T-helper 9 cell (primary cell): ENCODE measurements at places on chromosomes 7 and 10.
A peak's percentile ranks its signal among the peaks of the same experiment; 100 is the strongest.

DNA sequence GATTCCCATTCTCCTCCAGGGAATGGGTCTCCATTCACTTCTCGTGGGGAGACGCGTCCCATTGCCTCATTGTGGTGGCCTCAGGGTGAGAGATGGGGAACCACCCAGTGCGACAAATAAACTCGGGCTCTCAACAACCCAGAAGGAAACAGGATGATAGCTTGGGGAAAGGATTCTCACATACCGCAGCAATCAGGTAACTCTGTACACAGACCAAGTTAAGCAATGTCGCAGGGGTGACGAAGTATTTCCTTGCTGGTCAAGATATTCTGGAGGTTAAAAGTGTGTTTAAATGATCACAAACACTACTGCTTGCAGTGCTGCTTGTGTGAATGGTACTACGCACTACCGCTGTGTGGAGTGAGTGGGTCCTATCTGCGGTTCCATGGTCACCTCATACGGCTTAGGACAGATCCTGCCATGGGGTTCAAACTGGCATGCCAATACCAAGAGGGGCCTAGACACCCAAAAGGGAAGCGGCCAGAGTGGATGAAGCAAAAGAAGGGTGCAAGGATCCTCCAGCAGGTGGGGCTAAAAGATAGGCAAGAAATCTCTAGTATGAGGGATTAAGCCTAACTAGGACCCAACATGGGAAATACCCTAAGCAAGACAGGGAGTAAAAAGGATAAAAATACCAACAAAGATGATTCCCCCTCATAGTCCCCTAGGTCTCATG lies 143.8 kb upstream of the TMEM106B start:
- DNase-seq = peak; percentile 44

DNA sequence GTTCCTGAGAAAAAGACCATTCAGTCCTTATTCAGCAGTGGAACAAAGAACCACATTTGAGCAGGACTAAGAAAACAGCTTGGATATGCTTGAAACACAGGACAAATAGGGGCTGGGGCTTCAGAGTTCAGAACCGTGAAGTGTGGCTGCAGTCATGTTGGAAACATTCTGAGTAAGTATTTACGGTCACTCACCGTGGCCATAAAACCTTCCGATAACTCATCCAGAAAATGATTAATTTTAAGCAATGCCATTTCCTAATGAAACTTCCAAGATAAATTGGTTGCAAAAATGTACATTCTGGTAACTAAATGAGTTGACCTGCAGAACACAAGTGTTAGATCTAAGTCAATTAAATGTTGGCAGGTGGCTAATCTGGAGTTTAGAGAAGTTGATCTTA lies 279.2 kb downstream of the CXCL12 start:
- DNase-seq = no peak

DNA sequence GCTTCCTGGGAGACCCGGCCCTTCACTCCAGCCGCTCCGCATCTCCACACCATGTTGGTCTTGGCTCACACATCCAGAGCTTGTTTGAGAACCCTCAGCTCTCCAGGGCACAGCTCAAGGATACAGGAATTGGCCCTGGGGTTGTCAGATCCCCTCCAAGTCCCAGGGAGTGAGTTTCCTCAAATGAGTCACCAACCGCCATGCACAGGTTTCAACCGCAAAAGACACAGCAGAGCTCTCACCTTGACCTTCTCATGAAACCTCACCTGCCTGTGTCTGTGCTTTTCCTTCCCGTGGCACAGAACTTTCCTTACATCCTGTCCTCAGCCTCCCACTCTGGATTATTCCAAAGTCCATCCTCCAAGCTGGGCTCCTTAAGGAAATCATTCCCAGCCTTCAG lies 20.6 kb downstream of the AZGP1 start:
- DNase-seq = no peak

GRCh38 chr10:131810036-131810804 lies 90.6 kb upstream of the PPP2R2D start:
- DNase-seq = no peak

- DNase-seq = no peak
Measured at GRCh38 chr7:999149-999879, 16.3 kb downstream of the CYP2W1 start.

- DNase-seq = no peak
Measured at GRCh38 chr10:104342941-104343411, 4.7 kb upstream of the ITPRIP start.

DNA sequence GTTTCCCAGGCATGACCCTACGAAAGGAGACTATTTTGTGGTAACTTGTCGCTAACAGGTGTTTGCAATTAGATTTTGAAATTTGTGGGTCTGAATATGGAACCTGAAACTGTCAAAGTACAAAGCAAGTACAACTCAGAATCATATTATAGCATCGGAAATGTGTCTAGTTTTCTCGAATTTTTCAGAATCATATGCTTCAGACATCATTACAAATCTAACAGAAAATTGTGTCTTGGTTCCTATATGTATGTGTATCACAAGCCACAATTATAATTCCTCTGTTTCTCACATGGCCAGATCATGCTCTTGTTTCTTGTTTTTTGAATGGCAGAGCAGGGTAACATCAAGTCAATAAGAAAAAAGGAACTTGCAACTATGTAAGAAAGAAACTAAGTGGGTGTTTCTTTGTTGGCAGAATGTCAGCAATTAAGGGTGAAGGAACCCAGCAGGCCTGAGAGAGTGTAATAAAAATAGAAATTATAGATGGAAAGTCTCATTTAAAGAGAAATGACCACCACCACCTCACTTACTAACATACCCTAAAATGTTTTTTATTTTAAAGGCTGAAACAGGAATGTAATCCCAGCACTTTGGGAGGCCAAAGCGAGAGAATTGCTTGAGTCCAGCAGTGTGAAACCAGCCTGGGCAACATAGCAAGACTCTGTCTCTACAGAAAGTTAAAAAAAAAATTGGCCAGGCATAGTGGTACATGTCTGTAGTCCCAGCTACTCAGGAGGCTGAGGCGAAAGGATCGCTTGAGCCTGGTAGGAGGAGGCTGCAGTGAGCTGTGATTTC lies 51.3 kb downstream of the PRTFDC1 start:
- DNase-seq = no peak

- no peak for DNase-seq
Measured at GRCh38 chr7:139574618-139575337, 51.3 kb downstream of the CLEC2L start.

- DNase-seq = no peak
Measured at GRCh38 chr10:14623931-14624330, 150.8 kb downstream of the FAM107B start.

- DNase-seq = peak; percentile 74
Measured at GRCh38 chr7:149147072-149147751, at the start of gene ZNF398. Gene ZNF398, plus strand, starts transcription at chr7:149147453. Its CDS starts 290 bp downstream, at chr7:149147743.

DNA sequence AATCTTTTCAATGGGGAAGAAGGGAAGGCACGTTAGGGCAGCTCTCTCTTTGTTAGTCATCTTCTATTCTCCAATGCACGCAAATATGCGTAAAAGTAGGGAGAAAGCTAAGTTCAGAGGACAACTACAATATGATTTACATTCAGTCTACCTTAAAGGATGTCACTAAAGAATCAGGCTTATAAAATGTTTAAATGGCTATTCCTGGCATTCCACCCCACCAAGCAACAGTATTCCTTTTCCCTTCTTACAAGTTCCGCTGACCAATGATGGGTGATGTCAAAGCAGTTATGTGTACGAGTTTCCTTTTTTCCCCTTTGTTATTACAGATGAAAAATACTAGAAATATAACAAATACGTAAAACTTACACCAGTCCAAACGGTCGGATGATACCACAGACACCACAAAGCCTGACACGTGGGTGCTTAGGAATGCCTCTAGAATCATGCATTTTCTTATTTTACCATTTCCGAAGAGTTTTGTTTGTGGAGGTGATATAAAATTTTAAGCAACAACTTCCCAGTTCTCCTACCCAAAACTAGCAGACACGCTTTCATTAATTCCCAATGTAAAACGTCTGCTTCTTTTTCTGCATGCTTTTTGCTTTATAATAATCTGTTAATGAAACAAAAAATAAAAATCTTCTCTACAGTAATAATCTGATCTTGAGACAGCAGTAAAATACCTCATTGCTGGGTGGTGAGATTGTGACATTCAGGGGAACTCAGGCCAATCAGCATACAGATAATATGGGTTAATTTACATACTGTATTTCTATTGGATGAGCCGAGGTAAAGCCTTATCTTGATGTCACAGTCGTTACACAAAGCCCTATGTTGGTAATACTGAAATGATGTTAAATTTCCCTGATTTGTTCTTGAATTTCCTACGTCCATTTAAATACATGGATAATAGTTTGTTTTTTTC lies 708 bp upstream of the GPR85 start:
- DNase-seq = no peak

DNA sequence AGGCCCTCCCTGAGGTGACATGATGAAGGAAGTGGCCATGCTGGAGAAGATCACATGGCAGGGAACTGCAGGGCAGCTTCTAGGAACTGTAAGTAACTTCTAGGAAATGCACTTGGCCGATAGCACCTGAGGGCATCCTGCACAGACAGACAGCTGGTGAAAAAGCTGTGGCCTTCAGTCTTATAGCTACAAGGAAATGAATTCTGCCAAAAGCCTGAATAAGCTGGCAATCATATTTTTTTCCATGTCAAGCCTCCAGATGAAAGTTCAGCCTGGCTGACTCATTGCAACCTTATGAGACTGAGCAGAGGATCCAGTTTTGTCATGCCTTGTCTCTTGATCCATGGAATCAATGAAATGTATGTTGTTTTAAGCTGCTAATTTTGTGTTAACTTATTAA lies 91.1 kb upstream of the CACNA2D1 start:
- DNase-seq = no peak

DNA sequence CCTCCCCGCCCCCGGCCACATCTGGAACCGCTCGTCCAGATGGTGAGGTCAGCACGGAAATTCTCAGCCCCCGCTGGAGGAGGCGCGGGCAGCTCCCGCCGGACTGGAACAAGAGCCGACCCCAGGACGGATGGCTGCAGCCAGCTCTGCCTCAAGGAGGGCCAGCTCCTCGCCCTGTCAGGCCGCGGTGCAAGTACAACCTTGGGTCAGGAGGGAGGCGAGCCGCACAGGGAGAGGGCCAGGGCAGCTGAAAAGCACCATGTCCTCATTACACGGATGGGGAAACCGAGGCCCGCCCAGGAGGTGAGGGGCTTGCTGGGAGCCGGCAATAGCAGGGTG lies 3.8 kb upstream of the GRIFIN start:
- no peak for DNase-seq

GRCh38 chr10:103733045-103733419 lies 122.3 kb downstream of the SH3PXD2A start:
- DNase-seq = no peak

GRCh38 chr7:16695621-16696237 lies 49.7 kb downstream of the BZW2 start:
- no peak for DNase-seq

GRCh38 chr7:71264005-71264404 lies 132.1 kb downstream of the GALNT17 start:
- no peak for DNase-seq

- DNase-seq = no peak
Measured at GRCh38 chr7:81754918-81755696, 14.7 kb downstream of the HGF start.

DNA sequence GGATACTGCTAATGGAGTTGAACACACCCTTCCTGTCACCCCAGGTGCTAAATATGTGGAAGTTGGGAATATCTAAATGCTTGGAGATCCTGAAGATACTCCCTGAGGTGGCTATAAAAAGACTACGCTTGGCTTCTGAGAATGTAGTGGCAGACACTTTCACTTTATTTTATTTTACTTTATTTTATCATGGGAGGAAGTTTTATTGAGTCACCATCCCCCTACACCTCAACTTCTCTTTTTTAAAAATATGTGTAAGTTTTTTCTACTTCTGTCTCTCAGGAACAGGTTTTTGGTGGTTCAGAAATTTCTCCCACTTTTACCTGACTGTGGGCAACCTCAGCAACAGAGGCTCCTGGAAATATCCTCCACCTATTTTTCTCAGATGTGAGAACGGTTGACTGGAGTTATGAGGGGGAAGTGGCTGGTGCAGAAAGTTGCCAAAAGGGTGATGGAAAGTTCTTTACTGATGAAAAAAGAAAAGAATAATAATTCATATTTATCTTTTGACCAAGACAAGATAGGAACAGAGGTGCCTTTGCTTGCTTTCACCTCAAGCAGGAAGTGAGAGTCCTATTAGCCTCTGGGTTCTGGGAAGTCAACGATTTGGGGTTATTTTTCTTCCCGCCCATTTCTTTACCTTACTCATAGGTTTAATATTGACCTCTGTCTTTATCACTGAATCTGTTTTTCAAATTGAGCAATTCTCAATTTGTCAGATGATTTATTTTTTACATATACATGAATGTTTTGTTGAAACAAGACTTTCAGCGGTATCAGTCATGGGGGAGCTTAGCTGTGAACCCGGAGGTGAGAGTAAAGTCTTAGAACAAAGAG lies 103.6 kb downstream of the AHR start:
- no peak for DNase-seq

DNA sequence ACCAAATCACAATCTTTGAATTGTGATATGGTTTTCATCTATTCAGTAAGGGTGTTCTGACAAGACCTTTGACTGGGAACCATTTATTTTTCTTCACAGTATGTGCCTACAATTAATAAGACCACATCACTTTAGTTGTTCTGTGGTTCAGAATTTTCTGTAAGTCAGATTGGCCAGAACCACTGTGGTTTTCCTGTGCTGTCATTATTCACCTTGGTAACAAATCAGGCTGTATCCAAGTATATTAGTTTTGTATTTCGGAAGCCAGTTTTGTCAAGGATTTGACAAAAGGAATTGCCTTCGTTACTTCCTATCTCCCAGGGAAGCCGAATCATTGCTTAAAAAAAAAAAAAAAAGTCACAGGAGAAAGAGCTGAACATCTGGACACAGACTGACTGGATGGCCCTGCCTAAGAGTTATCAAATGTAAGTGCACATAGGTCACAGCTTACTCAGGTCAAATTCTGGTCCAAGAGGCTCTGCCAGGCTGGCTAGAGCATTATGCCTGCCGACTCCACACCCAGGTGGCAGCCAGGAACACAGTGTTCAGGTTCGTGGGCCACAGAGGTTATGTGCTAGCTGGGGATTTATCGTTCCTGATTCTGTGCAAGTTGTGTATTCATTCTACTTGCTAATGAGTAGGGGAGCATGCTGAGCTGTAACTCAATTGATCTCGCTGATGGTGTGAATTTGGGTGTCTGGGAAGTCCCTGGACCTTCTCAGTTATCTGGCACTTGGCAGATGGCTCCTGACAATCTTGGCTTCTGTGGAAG lies 175.3 kb downstream of the JAZF1 start:
- no peak for DNase-seq

DNA sequence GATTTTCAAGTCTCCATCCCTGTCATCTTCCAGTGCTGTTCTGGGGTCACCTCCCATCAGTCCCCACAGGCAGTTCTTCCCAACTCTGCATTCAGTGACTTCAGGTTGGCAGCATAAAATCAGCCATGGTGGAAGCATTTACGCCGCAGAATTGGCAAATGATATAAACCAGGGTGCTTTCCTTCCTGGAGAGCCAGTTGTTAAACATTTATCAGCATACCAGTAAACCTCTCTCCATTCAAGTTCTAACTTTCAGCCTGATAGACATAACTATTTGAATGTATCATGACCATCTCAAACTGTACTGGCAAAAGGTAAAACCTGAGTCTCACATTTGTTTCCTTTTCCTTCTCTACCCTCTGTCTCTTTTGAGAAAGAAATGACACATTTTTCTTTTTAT lies 69.7 kb upstream of the ITPRID1 start:
- DNase-seq = no peak

GRCh38 chr10:67676208-67676825 lies 19.7 kb downstream of the CTNNA3 start:
- no peak for DNase-seq
